Activated CD8-positive, alpha-beta memory T cell treated with anti-CD3 and anti-CD28 coated beads for 48 hours (primary cell): ENCODE measurements at places on chromosomes 7 and 10.

DNA sequence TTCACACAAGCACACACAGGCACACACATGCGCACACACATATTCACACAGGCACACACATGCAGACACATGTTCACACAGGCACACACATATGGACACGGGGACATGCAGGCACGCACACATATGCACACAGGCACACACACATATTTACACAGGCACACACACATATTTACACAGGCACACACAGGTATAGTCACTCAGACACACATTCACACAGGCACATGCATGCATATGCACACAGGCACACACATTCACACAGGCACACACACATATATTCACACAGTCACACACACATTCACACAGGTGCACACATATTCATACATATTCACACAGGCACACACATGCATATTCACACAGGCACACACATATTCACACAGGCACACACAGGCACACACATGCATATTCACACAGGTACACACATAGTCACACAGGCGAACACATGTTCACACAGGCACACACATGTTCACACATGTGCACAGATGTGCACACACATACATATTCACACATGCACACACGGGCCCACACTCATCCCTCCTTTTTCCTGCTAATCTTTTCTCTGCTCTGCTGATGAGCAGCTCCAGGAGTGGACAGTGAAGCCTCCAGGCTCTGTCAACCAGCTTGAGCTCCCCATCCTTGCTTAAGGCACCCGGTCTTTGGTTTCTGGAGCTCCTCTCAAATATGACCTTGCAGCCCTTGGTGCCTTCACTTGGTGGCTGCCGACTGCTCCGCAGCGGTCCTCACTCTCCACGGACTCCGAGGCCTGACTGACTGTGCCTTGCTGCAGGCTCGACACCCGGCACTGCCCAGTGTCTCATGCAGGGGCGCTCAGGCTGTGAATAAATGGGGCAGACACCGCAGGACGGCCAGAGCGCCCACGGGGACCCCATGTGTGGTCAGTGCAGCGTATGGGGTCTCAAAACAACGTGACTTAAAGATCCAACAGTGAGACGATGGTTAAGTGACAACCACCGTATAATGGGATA is 581.2 kb upstream of the MGMT start:
- DNase-seq = no peak

DNA sequence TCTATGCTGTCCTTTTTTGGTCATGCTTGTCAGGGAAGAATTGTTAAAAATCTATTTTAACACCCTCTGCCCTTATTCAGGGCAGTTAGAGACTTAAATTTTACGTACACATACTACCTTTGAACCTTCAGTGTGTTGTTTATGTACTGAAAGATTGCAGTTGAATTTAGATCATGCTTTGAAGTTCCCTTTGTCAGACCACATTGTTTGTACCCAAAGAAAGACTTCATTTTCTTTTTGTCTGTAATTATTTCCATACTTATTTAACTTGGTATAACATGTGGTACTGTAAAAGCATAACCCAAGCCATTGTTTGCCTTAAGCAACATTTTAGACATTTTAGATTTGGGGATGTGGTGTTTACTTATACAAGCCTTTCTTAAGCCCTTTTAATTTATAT is 96.1 kb downstream of the MMRN2 start:
- no peak for DNase-seq

GRCh38 chr10:10526846-10527245 is 490.8 kb upstream of the CELF2 start:
- DNase-seq = no peak

DNA sequence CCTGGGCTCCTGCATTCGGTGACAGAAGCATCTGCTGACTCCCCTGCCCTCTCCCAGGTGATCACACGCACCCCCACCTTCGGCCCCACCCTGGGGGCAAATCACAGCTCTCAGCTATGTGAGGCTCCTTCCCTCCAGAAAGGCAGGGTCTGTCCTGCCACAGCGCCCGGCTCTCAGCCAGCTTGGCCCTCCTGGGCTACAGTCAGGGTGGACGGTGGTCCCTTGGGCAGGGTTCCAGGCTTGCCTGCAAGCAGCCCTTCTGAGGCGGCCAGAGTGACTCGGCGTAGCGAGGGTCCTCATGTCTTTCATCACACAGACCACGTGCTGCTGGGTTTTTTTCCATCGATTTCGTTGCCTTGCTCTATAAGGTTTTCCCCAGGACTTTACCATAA is 53.6 kb upstream of the EBF3 start:
- no peak for DNase-seq
